ENCODE measurements at places on chromosomes 6 and 20. TPM values are rescaled to one million over a fixed set of nuclear protein-coding genes. Genes with fewer than 3 reads are reported as not detected.
A peak's percentile ranks its signal among the peaks of the same experiment; 100 is the strongest.

GRCh38 chr6:130796313-130796905, 30.8 kb upstream of the SMLR1 start:
- DNase-seq: peak; percentile 9

DNA sequence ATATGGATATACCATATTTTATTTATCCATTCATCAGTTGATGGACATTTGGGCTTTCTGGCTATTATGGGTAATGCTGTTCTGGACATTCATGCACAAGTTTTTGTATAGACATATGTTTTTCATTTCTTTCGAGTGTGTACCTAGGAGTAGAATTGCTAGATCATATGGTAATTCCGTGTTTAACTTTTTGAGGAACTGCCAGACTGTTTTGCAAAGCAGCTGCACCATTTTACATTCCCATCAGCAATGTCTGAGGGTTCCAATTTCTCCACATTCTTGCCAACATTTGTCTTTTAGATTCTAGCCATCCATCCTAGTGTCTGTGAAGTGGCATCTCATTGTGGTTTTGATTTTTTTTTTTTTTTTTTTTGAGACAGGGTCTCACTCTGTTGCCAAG, 20.8 kb downstream of the SRC start:
- DNase-seq: no peak

DNA sequence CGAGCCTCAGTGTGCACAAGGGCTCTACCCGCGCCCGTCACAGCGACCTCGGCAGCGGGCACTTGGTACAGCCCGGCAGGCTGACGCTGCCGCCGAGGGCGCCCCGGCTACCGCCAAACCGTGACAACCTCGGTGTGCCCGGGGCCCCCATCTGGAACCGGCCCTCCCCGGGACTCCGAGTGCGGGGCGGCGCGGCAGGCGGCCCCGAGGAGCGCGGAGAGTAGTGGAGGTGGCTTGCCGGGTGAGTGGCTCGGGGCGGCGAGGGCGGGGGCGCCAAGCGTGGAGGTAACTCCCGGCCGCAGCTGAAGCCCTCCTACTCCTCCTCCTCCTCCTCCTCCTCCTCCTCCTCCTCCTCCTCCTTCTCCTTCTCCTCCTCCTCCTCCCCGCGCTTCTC, at the start of gene ISM1:
ISM1 (plus strand) TSS at position 371 of the 394 bp plus-strand sequence. CDS start 503 bp downstream, outside the sequence.
- DNase-seq: peak; percentile 39

SLC35D3 gene
- 0.19 TPM for polyA plus RNA-seq
